Neural crest cell (in vitro differentiated cells): ENCODE measurements at places on chromosomes 3 and 15. TPM values are rescaled to one million over a fixed set of nuclear protein-coding genes. Genes with fewer than 3 reads are reported as not detected.
A peak's percentile ranks its signal among the peaks of the same experiment; 100 is the strongest.

Gene CCDC39
- 0.07 TPM in 1 of 2 replicates, not detected in the other for total RNA-seq

Gene HDC
- total RNA-seq, result 2.6 and 3.5 TPM in 2 replicates

Gene LEKR1
- 1.1 and 1.8 TPM in 2 replicates for total RNA-seq

Gene IDH2
- 214 and 218 TPM in 2 replicates for total RNA-seq

Gene ENTPD3
- total RNA-seq, result not detected in 2 replicates

Gene WDR93
- 0.20 TPM in 1 of 2 replicates, not detected in the other for total RNA-seq

Gene GCHFR
- 9.1 and 9.9 TPM in 2 replicates for total RNA-seq

Gene THSD4
- total RNA-seq, result 1.3 and 1.4 TPM in 2 replicates

Gene GABRG3
- 4.5 and 5.2 TPM in 2 replicates for total RNA-seq

Gene EXD1
- total RNA-seq, result not detected in 2 replicates

Gene GRIP2
- 3.2 and 3.6 TPM in 2 replicates for total RNA-seq

Gene PCSK6
- total RNA-seq, result 4.5 and 5.4 TPM in 2 replicates

Gene TP63
- total RNA-seq, result 0.21 TPM in 1 of 2 replicates, not detected in the other

- H3K4me3 ChIP-seq, result no peak overlapping the region
- DNase-seq, result no peak
- peaks cover 5% of the 10 kb centered on the region for H3K4me1 ChIP-seq
- H3K36me3 ChIP-seq, result no peaks in the 10 kb centered on the region
- peaks cover 5% of the 10 kb centered on the region for H3K27me3 ChIP-seq
Measured at GRCh38 chr15:88394553-88395145, 72.5 kb downstream of the MRPL46 start.

- H3K4me1 ChIP-seq, result peaks cover 6% of the 10 kb centered on the region
- H3K36me3 ChIP-seq, result no peaks in the 10 kb centered on the region
- DNase-seq, result no peak
Measured at GRCh38 chr15:29665444-29666003, 156.7 kb downstream of the TJP1 start.

- H3K27ac ChIP-seq, result no peak overlapping the region
- no peak overlapping the region for H3K4me3 ChIP-seq
- no peaks in the 10 kb centered on the region for H3K4me1 ChIP-seq
- no peaks in the 10 kb centered on the region for H3K36me3 ChIP-seq
Measured at GRCh38 chr3:20424086-20424485, 238.1 kb upstream of the SGO1 start.

- peaks cover 9% of the 10 kb centered on the region for H3K4me1 ChIP-seq
- peaks cover 6% of the 10 kb centered on the region for H3K36me3 ChIP-seq
- DNase-seq, result no peak
- no peak overlapping the region for H3K27ac ChIP-seq
Measured at GRCh38 chr3:105967117-105967516, 98.3 kb upstream of the CBLB start.

DNA sequence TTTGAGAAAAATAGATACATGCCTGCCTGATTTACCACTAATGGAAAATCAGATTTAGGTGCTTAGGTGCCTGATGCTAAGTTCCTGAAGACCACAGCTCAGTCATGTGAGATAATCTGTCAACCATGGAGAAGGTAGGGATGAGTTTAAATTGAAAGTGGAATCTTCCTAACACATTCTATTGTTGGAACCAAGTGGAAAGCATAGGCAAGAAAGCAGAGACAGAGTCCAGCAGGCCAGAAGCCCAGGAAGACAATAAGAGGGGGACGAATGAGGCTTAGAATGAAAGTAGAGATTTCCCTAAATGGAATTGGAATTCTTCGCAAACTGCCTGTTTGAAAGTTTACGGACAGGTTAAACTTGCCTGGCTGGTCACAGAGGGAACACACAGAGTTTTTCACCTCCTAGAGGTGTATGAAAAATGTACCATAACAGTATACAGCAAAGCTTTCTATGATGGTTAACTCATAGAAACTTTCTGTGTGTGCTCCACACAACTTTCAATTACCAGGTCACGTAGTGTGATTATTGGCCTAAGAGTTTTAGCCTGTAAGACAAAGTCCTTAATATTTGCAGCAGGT lies 453.8 kb upstream of the KCNMB2 start:
- no peak for DNase-seq
- no peaks in the 10 kb centered on the region for H3K36me3 ChIP-seq
- H3K4me3 ChIP-seq, result no peak overlapping the region
- H3K4me1 ChIP-seq, result peaks cover 54% of the 10 kb centered on the region
- H3K27me3 ChIP-seq, result no peaks in the 10 kb centered on the region
- H3K27ac ChIP-seq, result no peak overlapping the region

GRCh38 chr3:66199089-66199473 lies 21.7 kb upstream of the SLC25A26 start:
- no peak overlapping the region for H3K4me3 ChIP-seq
- H3K4me1 ChIP-seq, result peaks cover 15% of the 10 kb centered on the region
- peaks cover 39% of the 10 kb centered on the region for H3K27me3 ChIP-seq
- no peak for DNase-seq
- H3K27ac ChIP-seq, result no peak overlapping the region
- H3K36me3 ChIP-seq, result no peaks in the 10 kb centered on the region

DNA sequence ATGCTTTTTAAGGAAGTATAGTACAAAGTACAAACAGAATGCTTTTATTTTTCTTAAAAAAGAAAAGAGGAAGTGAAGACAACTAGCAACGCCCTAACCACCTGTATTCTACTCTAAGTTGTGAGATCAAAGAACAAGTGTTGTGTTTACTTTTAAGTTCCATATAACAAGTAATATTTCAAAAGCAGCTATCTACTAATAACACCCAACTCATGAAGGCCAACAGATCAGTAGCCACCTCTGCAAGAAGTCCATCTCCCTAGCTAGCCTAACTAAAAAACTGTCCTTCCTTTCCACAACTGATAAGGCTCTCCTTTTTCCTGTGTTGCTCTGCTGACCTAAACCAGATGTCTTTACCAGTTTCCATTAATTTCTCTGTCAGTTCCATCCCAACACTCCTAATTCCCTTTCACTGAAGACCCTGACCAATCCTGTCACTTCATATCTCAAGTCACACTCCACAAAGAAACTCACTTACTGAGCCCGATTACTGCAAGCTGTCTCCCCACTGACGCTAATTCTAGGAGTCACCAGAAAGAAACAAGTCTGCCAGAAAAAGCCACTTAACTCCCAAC lies 26.9 kb downstream of the PHC3 start:
- peaks cover 7% of the 10 kb centered on the region for H3K4me1 ChIP-seq
- no peak overlapping the region for H3K27ac ChIP-seq
- H3K4me3 ChIP-seq, result no peak overlapping the region
- H3K27me3 ChIP-seq, result no peaks in the 10 kb centered on the region
- DNase-seq, result no peak

- H3K27me3 ChIP-seq, result no peaks in the 10 kb centered on the region
- DNase-seq, result no peak
- no peak overlapping the region for H3K27ac ChIP-seq
Measured at GRCh38 chr3:152056481-152056880, 183.0 kb downstream of the SUCNR1 start.

GRCh38 chr15:27327467-27328025 lies 356.6 kb downstream of the GABRG3 start:
- no peak overlapping the region for H3K4me3 ChIP-seq
- H3K4me1 ChIP-seq, result peaks cover 5% of the 10 kb centered on the region
- H3K36me3 ChIP-seq, result no peaks in the 10 kb centered on the region
- H3K27ac ChIP-seq, result no peak overlapping the region
- no peaks in the 10 kb centered on the region for H3K27me3 ChIP-seq

DNA sequence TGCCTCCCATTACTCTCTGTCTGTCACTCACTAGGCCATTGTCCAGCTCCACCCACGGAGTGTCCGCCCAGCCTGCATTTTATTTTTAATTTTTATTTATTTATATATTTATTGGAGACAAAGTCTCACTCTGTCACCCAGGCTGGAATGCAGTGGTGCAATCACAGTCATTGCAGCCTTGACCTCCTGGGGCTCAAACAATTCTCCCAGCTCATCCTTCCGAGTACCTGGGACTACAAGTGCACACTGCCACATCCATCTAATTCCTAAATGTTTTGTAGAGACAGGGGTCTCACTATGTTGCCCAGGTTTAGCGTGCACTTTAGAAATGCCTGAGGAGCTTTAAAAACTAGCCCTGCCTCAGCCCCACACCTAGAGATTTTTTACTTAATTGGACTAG lies 141.5 kb downstream of the LIPC start:
- H3K27ac ChIP-seq, result no peak overlapping the region
- no peaks in the 10 kb centered on the region for H3K36me3 ChIP-seq
- no peak overlapping the region for H3K4me3 ChIP-seq
- H3K4me1 ChIP-seq, result peaks cover 5% of the 10 kb centered on the region
- no peaks in the 10 kb centered on the region for H3K27me3 ChIP-seq
- no peak for DNase-seq

- DNase-seq, result no peak
- H3K4me1 ChIP-seq, result peaks cover 18% of the 10 kb centered on the region
- no peaks in the 10 kb centered on the region for H3K27me3 ChIP-seq
- H3K4me3 ChIP-seq, result no peak overlapping the region
- H3K27ac ChIP-seq, result no peak overlapping the region
Measured at GRCh38 chr15:29826908-29827820, 4.9 kb upstream of the TJP1 start.

GRCh38 chr3:9600597-9600996 lies 47.0 kb upstream of the LHFPL4 start:
- no peaks in the 10 kb centered on the region for H3K4me1 ChIP-seq
- H3K4me3 ChIP-seq, result no peak overlapping the region
- H3K27me3 ChIP-seq, result peaks cover 12% of the 10 kb centered on the region

DNA sequence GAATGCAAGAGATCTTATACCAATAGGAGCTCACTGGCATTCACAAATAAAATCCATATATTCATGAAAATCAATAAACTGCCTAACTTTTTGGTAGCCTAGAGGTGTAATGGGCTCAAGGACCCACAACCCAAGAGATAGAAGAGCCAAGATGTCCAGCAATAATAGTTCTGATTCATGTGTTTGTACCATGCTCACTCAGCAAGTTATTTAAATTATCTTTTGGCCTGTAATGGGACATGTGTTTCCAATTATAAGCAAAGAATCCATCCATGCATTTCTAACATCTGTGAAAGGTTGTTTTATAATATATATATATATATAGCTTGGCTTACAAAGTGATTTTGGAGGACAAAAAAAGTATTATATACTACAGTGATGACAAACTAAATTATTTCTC lies 29.7 kb upstream of the SHC4 start:
- no peaks in the 10 kb centered on the region for H3K4me1 ChIP-seq
- peaks cover 20% of the 10 kb centered on the region for H3K36me3 ChIP-seq
- H3K27me3 ChIP-seq, result no peaks in the 10 kb centered on the region
- H3K27ac ChIP-seq, result no peak overlapping the region
- no peak overlapping the region for H3K4me3 ChIP-seq

GRCh38 chr3:119825820-119826219 lies 43.9 kb downstream of the NR1I2 start:
- no peaks in the 10 kb centered on the region for H3K27me3 ChIP-seq
- DNase-seq, result no peak
- peaks cover 9% of the 10 kb centered on the region for H3K36me3 ChIP-seq
- H3K4me3 ChIP-seq, result no peak overlapping the region
- H3K27ac ChIP-seq, result no peak overlapping the region

- H3K4me3 ChIP-seq, result peak overlapping the region; percentile 96
- H3K27ac ChIP-seq, result peak overlapping the region; percentile 81
- no peaks in the 10 kb centered on the region for H3K27me3 ChIP-seq
- H3K36me3 ChIP-seq, result no peaks in the 10 kb centered on the region
- DNase-seq, result peak; percentile 57
Measured at GRCh38 chr3:143972505-143973258, 1.1 kb downstream of the DIPK2A start.

- no peak for DNase-seq
- no peak overlapping the region for H3K27ac ChIP-seq
- no peaks in the 10 kb centered on the region for H3K4me1 ChIP-seq
- H3K4me3 ChIP-seq, result no peak overlapping the region
Measured at GRCh38 chr15:81497238-81497637, 123.2 kb upstream of the TMC3 start.

GRCh38 chr3:48478626-48479555 lies 25.1 kb downstream of the SHISA5 start:
- no peaks in the 10 kb centered on the region for H3K36me3 ChIP-seq
- peaks cover 6% of the 10 kb centered on the region for H3K4me1 ChIP-seq
- H3K27ac ChIP-seq, result no peak overlapping the region
- H3K27me3 ChIP-seq, result no peaks in the 10 kb centered on the region
- DNase-seq, result no peak
- no peak overlapping the region for H3K4me3 ChIP-seq

- peaks cover 9% of the 10 kb centered on the region for H3K4me1 ChIP-seq
- no peaks in the 10 kb centered on the region for H3K27me3 ChIP-seq
- H3K36me3 ChIP-seq, result no peaks in the 10 kb centered on the region
- no peak overlapping the region for H3K27ac ChIP-seq
- no peak overlapping the region for H3K4me3 ChIP-seq
- no peak for DNase-seq
Measured at GRCh38 chr3:128311441-128311844, 155.2 kb downstream of the DNAJB8 start.

DNA sequence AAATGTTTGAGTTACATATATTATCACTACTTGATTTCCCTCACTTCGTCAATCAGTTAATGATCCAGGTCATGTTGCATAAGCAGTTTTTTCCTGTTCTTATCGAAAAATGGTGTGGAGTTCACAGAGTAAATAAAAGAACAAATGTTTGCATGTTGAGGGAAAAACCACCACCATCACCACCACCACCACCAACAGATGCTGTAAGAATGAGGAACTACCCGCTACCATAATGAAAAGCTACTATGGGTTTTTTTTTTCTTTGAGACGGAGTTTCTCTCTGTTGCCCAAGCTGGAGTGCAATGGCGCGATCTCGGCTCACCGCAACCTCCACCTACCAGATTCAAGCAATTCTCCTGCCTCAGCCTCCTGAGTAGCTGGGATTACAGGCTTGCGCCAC lies 27.6 kb downstream of the RUBCN start:
- H3K27me3 ChIP-seq, result no peaks in the 10 kb centered on the region
- H3K4me1 ChIP-seq, result peaks cover 14% of the 10 kb centered on the region
- no peak overlapping the region for H3K27ac ChIP-seq
- peaks cover 2% of the 10 kb centered on the region for H3K36me3 ChIP-seq
- DNase-seq, result no peak

- H3K36me3 ChIP-seq, result peaks cover 2% of the 10 kb centered on the region
- no peak for DNase-seq
Measured at GRCh38 chr15:81901319-81901718, 144.5 kb downstream of the MEX3B start.

GRCh38 chr3:143269741-143270140 lies 150.2 kb downstream of the CHST2 start:
- H3K27ac ChIP-seq, result no peak overlapping the region
- no peaks in the 10 kb centered on the region for H3K4me1 ChIP-seq
- no peak overlapping the region for H3K4me3 ChIP-seq
- no peak for DNase-seq
- no peaks in the 10 kb centered on the region for H3K36me3 ChIP-seq

- H3K27ac ChIP-seq, result no peak overlapping the region
- H3K27me3 ChIP-seq, result no peaks in the 10 kb centered on the region
- peaks cover 20% of the 10 kb centered on the region for H3K4me1 ChIP-seq
- no peak for DNase-seq
Measured at GRCh38 chr3:177795859-177796258, 598.6 kb upstream of the TBL1XR1 start.

- peaks cover 80% of the 10 kb centered on the region for H3K27me3 ChIP-seq
- peak within 1 kb of the TSS; percentile 90 for H3K4me3 ChIP-seq
- H3K36me3 ChIP-seq, result no peaks in the 10 kb centered on the region
Measured at GRCh38 chr3:184261270-184261853, at the start of gene CAMK2N2. CAMK2N2 (minus strand) TSS chr3:184261553; CDS start chr3:184261285, 268 bp downstream.
